C1 segment of cervical spinal cord (tissue), 14 donors: ENCODE measurements at places on chromosomes 7 and 10.

- no peak for DNase-seq
These were observed 89.0 kb downstream of the CH25H start for GRCh38 chr10:89118091-89118490.

DNA sequence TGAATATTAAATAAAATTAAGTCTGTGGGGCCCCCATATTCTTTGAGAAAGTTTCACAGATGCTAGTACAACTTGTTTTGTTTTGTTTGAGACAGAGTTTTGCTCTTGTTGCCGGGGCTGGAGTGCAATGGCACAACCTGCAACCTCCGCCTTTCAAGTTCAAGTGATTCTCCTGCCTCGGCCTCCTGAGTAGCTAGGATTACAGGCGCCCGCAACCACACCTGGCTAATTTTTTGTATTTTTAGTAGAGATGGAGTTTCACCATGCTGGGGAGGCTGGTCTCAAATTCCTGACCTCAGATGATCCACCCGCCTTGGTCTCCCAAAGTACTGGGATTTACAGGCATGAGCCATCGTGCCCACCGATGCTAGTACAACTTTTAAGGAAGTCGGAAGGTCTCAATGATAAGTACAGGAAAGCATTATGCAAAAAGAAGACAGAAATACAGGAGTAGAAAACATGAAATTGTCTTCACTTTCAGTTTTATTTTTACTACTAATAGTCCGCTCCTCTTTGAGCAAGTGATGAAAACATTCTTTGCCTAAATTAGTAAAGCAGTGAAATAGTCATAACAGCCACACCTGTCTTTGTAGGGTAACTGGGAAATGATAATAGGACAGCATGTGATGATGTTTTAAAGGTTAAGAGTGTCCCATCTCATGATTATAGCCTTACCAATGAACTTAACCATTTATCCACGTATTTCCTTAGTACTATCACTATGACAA lies 147.5 kb downstream of the SEMA3D start:
- no peak for DNase-seq

DNA sequence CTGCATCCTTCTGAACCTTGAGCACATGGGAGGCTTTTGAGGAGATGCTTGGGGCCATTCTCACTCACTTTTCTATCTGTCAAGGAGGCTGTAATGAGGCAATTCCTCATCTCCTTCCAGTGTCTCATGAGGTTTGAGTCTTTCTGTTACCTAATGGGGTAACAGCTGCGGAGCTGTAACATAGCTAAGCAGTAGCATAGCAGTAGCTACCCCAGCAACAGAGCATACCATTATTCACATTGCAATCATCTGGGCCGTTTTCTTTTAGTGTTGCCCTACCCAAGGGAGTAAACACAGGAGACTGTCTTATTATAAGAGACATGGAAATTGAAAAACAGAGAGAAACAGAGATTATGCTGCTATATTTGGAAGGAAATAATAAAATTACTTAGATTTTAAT lies 68.7 kb downstream of the AKR1D1 start:
- no peak for DNase-seq

DNA sequence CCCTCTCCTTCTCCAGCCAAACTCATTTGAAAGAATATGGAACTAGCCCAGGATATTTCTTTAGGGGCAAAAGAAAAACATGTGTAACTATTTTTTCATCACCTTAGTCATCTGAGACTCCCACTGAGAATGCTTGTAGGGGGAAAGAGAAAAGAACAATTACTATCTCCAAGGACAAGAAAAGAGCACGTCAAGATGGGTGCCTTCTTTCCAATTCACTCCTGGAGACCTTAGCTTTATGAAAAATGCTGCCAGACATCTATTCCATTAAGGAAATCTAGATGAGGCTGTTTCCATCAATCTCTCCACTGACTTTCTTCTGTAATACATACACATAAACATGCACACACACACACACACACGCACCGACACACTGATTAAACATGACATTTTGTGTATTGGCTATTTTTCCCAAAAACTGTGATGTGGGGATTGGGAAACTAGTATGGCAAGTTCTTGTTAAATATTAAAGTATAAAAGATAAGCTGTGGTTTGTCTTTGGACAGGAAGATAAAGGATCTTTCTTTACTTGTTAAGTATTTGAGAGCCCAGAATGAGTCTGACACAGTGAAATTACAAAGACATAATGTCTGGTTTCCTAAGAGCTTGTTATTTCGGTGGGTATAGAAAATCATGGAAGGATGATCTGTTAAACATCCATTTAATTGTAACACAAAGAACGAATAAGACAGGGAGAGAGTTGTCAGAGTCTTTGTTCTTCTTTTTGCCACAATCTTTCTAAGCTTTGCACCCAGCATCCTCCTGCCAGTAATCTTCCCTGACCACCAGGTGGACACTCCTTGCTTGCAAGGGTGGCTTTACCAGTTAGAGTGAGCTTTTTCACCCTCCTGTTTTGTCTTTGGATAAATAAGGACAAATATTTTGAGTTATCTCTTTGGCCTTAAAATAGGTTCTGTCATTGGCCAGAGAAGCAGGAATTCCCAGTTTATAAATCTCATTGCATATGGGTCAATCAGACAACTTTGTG lies 177.3 kb upstream of the TMEM72 start:
- DNase-seq, result no peak
